ENCODE measurements at places on chromosomes 3 and 15.

- DNase-seq, result no peak
Observed at GRCh38 chr3:31503456-31503855, 29.3 kb upstream of the STT3B start.

- DNase-seq, result no peak
Observed at GRCh38 chr3:45940781-45941365, 2.4 kb upstream of the CXCR6 start.

GRCh38 chr15:80475572-80475971 is 71.4 kb downstream of the ARNT2 start:
- no peak for DNase-seq

- DNase-seq, result no peak
Observed at GRCh38 chr3:48505968-48506504, 2.1 kb upstream of the SHISA5 start.

- no peak for DNase-seq
Observed at GRCh38 chr3:73759297-73759711, 134.6 kb upstream of the PDZRN3 start.

- DNase-seq, result no peak
Observed at GRCh38 chr3:105948101-105948500, 79.3 kb upstream of the CBLB start.

Data from hippocampal formation (tissue), 2 donors.